Stimulated activated CD4-positive, alpha-beta T cell treated with anti-CD3 and anti-CD28 coated beads, Interleukin-2, amount 100 ng/mL, for 24 hours (primary cell): ENCODE measurements at places on chromosomes 4 and X.
A peak's percentile ranks its signal among the peaks of the same experiment; 100 is the strongest.

- no peak for DNase-seq
Measured at GRCh38 chr4:112296949-112297880, at the start of gene ALPK1. Gene ALPK1, plus strand, starts transcription at chr4:112297369.

- DNase-seq: no peak
Measured at GRCh38 chr4:169583563-169583962, 28.8 kb downstream of the NEK1 start.

DNA sequence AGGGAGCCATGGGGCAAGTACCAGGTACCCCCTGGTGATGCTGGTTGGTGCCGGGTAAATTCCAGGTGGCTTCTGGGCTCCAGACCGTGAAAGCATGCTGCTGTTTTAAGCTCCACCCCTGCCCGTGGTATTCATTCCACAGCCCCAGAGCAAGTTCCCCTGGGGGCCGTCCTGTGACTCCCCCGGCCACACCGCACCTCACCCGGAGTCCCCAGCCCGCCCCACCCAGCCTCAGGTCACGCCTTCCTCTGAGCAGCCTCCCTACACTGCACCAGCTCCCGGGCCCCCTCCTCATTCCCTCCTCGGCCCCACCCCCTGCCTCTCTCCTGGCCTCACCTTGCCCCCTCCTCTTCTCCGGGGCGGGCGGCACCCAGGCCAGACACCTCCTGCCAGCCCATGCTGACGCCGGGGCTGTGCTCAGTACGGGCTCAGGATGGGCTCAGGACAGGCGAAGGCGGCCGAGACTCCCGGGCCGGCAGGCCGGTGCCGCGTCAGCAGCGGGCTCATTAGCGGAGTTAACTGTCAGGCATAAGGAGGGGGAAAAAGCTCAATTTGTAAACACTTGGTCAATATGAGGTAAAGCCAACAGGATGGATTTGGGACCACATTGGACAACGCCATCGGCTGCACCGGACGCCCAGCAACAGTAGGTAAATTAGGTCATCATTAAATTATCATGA is 127.4 kb downstream of the FAM53A start:
- DNase-seq: no peak

DNA sequence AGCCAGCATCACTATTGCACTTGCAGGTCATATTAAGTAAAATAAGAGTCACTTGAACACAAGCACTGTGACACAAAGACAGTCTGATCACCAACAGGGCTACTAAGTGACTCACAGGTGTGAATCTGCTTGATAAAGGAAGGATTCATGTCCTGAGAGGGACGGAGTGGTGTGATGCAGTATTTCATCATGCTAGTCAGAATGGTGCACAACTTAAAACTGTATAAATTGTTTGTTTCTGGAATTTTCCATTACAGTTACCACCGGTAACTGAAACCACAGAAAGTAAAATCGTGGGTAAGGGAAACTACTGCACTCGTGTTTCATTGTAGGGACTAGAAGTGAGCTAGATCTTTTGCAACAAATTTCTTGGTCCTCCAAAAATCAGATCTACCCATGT is 109.7 kb downstream of the ELOVL6 start:
- DNase-seq: peak; percentile 29

GRCh38 chr4:15237648-15238230 is 190.1 kb upstream of the C1QTNF7 start:
- no peak for DNase-seq

GRCh38 chrX:145923376-145923775 is 105.7 kb downstream of the SLITRK2 start:
- no peak for DNase-seq
